AG10803 (cell line): ENCODE measurements at places on chromosomes 16 and 17.

DNA sequence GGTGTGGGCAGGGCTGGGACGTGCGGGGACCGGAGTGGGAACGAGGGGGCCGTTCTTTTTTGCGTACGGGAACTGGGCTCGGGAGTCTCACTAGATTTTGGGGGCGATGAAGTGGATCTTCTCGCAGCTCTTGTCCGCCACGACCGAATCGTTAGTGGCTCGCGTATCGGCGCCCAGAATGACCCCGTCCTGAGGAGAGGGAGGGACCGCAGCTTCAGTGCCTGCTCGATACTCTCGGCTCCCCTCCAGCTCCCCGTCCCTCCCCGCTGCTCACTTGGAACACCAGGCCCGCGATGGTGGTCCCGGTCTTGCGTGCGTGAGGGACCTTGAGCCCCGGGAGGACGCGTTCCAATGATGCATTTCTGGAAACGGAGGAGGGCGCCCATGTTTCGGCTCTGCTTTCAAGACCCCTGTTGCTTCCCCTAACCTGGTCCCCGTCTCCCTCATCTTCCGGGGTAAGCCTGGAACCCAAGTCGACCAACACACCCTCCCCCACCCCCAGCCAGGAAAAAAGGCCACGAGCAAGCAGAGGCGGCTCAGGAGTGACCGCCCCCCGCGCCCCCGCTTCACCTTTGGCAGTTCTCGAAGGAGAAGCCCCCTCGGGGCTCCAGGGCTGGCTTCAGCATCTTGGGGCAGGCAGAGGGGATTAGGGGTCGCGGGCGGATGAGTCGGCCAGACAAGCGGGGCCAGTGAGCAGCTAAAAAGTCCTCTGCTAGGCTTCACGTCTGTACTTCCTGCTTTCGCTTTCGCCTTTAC, at the start of gene PSMB10:
PSMB10 (minus strand) TSS at position 727 of the 756 bp plus-strand sequence; CDS start at position 626, 101 bp downstream.
- peak; percentile 65 for DNase-seq

DNA sequence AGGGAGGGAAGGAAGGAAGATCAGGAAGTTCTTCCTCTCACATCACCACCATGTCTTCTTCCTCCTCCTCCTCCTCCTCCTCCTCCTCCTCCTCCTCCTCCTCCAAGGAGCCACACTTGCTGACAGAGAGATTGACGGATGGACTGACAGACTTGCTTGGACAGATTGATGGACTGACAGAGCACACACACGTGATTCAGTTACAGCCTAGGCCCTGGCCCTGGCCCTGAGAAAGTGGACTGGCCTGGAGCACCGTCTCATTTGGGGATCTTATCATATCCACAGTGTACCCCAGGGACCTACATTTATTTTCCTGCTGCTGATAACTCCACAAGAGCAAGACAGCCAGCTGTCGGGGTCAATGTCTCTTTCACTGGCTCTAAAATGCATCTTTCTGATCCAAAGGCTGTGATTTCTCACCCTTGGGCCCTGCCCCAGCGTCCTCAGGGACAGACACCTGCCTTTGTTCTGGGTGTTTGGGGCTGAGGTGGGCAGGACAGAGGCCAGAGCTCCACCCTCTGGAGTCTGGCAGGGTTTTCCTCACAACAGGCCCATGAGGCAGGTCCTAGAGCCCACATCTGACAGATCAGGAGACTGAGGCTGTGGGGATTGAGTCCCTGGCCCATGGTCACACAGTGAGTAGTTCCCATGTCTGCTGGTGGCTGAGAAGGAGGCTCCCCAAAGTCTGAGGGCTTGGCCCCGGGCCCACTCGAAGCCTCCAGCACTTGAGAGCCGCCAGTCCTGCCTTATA, 2.3 kb upstream of the P2RX1 start:
- DNase-seq = no peak

DNA sequence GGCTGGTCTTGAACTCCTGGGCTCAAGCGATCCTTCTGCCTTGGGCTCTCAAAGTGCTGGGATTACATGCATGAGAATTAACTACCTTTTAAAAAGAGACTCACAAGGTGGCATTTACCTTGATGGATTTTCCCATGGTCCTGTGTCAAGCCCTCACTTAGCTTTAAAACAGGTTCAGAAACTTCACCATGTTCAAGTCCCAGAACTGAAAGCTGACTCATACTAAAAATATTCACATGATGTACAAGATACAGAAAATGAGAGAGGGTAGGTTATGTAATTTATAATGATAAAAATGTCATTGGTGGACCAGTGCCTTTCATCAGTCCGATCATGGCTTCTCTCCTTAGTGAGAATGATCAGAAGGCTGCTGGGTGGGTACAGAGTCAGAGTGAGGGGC, 4.3 kb upstream of the AKAP1 start:
- DNase-seq = no peak

DNA sequence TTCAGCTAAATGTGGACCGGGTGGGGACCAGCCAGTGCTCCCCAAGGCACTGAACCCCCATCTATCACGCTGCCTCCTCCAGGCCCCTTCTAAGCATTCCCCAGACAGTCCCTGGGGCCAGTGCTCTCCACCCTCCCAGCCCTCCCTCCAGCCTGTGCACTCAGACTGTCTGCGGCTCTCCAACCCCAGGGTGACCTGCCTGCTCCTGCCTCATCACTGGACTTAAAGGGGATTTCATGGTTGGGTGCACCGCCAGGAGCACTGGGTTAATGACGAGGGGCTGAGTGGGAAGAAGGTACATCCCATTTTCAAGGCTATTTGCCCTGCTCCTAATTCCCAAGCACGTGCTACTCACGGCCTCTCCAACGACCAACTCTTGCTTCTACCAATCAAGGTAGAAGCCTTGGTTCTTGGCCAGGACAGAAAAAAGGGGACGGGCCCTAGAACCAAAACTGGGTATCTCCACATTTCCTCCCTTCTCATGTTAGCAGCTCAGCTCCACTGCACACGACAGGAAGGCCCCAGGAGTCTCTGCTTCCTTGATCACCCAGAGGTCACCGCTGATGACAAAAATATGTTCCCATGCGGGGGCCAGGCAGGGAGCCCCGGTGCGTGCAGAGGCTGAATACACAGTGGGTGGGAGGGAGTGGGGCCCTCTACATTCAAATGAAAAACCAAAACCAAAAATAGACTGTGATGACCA, 3.5 kb upstream of the ABR start:
- DNase-seq = no peak

DNA sequence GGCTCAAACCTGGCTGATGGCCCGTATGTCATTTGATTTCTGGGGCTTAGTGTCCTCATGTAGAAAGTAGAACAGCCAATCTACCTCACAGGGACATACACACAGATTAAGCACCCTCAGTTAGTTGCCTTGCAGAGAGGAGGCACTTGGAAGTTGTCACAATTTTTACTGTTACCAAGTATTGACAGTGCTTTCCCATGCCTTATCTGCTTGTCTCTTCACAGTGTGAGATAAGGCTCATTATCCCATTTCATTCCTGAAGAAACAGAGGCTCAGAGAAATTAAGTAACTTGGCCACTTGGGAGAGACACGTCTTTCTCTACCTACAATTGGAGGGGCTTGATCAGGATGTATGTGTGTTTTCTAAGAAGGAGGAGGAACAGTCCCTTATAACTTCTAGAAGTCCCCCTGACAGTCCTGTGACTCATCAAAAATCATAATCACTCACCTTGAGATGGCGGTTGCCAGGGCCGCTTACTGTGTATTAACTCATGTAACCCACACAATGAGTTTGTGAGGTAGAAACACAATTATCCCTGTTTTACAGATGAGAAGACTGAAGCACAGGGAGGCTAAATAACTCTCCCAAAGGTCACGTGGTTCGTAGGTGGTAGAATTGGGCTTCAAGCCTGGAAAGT, 56.9 kb upstream of the LHX1 start:
- DNase-seq = no peak

GRCh38 chr17:18257982-18258355, 569 bp downstream of the FLII start:
- peak; percentile 69 for DNase-seq

GRCh38 chr17:74272731-74273201, 1.3 kb upstream of the DNAI2 start:
- no peak for DNase-seq

GRCh38 chr17:58121925-58122324, 26.3 kb upstream of the OR4D1 start:
- peak; percentile 29 for DNase-seq

- peak; percentile 70 for DNase-seq
Observed at GRCh38 chr16:10579965-10580882, at the start of gene EMP2. EMP2 (minus strand) TSS chr16:10580598; CDS start chr16:10547617, 32,981 bp downstream.

GRCh38 chr17:35377706-35378105, 4.3 kb upstream of the SLFN11 start:
- DNase-seq = no peak

DNA sequence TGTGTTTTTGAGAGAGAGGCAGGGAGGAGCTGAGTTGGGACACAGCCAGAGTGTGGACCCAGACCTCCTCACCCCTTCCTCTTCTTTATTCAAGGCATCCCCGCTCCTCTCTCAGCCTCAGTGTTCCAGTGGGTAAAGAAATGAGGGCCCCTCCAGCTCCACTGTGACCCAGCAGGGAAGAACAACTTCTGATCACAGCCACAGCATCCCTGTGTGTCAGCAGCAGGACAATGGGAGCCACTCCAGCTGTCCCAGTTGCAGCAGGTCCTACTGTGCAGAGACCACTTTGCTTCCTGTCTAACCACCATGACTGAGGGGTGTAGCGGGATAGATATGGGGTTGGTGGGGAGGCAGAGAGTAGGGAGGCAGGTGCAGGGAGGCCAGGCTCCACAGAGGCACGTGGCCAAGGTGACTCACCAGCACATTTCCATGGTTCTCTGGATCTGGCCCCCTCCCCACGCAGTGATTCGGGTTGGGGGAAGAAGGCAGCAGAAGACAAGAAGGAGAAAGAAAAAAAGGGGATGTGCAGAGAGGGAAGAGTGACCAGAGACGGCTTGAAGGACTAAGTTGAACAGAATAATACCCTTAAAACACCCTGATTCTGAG, 24.5 kb downstream of the PIK3R5 start:
- DNase-seq = no peak

- no peak for DNase-seq
Observed at GRCh38 chr17:46158323-46159296, 34.6 kb downstream of the KANSL1 start.

- DNase-seq = no peak
Observed at GRCh38 chr16:89378947-89379771, 111.2 kb downstream of the ANKRD11 start.

DNA sequence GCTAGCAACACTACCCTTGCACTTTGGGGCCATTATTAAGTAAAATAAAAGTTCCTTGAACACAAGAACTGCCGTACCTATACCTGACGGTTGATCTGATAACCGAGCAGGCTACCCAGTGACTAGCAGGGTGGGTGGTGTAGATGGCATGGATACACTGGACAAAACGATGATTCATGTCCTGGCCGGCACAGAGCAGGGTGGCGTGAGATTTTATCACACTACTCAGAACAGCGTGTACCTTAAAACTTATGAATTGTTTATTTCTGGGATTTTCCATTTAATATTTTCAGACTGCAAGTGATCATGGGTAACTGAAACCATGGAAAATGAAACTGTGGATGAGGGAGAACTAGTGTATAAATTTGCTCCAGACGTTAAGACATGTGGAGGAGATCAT, 41.0 kb upstream of the MSI2 start:
- no peak for DNase-seq

GRCh38 chr17:58960068-58960467, 146.6 kb downstream of the TRIM37 start:
- DNase-seq = peak; percentile 51

- no peak for DNase-seq
Observed at GRCh38 chr17:17132746-17133145, 73.4 kb downstream of the PLD6 start.

- peak; percentile 41 for DNase-seq
Observed at GRCh38 chr17:65055708-65056638, 567 bp downstream of the GNA13 start.

GRCh38 chr16:24232936-24233335, 23.2 kb upstream of the CACNG3 start:
- no peak for DNase-seq

GRCh38 chr16:69365901-69366300, 14.3 kb upstream of the TMED6 start:
- DNase-seq = no peak

GRCh38 chr16:15487336-15488284, 53.2 kb downstream of the BMERB1 start:
- no peak for DNase-seq

- peak; percentile 72 for DNase-seq
Observed at GRCh38 chr16:55605754-55606336, 39.4 kb downstream of the CAPNS2 start.

GRCh38 chr16:25094596-25094995, 16.9 kb upstream of the LCMT1 start:
- no peak for DNase-seq

DNA sequence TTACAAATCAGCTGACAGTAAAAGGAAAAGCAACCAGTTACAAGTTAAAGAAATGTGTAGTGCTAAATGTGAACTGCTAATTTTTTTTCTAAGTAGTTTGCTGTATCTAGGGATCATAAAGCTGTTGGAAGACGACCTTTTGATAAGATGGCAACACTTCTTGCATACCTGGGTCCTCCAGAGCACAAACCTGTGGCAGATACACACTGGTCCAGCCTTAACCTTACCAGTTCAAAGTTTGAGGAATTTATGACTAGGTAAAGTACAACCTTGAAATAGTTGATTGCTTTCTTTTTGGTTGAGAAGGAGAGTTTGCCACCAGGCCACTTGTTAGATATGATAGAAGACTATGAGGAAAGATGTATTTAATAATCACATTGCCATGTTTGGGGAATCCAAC, 35.4 kb downstream of the OMG start:
- no peak for DNase-seq

- no peak for DNase-seq
Observed at GRCh38 chr16:48310908-48311641, 63.7 kb upstream of the ABCC11 start.

DNA sequence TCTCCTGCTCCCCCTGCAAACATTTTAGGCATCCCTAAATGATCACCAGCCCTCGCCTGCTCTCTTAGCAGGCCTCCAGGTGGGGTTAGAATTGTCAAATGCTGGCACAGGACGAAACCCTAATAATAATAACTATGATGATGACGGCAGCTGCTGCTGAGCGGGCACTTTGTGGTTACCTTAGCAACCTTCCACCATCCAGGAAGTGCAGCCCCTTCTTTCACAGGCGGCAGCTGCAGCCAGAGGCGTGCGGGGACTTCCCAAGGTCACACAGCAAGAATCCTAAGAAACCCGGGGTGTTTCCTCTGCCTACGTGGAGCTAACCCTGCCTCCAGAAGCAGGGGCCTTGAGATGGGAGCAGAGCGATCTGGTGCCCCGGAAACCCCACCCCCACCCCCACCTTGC, 22.4 kb upstream of the EIF1 start:
- DNase-seq = peak; percentile 45

DNA sequence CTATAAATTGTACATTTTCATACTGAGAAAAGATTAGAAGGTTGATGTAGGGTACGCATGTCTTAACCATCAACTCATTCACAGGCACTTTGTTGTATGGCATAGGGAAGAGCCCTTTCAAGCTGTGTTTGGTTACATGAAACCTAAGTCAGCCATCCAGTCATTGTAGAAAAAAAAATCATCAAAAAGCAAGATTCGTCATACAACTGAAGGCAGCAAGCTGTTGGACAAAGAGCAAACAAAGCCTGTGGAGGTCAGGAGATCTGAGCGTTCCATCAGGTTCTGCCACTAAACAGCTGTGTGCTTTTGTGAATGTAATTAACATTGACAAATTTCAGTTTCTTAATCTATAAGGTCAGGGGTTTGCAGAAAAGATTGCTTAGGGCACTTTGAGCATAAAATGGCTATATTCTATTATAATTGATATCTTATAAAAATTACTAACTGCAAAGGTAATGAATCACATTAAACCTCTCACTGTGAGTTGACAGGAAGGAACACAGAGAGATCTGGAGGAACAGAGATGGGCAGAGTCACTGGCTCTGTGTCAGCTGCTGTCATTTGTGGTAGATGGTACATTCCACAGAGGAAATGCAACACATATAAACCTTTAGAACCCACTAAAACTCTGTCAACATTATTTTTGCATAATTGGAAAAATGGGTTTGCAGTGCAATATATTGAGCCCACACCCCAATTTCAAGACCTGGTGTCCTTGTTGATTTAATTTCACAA, 66.3 kb upstream of the MYOCD start:
- no peak for DNase-seq
